Right kidney (tissue), 9 donors: ENCODE measurements at places on chromosomes 2 and 18.
A peak's percentile ranks its signal among the peaks of the same experiment; 100 is the strongest.

DNA sequence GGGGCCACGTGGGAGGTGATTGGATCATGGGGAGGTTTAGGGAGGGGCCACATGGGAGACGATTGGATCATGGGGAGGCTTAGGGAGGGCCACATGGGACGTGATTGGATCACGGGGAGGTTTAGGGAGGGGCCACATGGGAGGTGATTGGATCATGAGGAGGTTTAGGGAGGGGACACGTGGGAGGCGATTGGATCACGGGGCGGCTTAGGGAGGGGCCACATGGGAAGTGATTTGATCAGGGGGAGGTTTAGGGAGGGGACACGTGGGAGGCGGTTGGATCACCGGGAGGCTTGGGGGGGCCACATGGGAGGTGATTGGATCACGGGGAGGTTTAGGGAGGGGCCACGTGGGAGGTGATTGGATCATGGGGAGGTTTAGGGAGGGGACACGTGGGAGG is 22.5 kb upstream of the SALL3 start:
- no peak for DNase-seq

- no peak for DNase-seq
Observed at GRCh38 chr2:140621583-140622362, 1509.0 kb downstream of the LRP1B start.

DNA sequence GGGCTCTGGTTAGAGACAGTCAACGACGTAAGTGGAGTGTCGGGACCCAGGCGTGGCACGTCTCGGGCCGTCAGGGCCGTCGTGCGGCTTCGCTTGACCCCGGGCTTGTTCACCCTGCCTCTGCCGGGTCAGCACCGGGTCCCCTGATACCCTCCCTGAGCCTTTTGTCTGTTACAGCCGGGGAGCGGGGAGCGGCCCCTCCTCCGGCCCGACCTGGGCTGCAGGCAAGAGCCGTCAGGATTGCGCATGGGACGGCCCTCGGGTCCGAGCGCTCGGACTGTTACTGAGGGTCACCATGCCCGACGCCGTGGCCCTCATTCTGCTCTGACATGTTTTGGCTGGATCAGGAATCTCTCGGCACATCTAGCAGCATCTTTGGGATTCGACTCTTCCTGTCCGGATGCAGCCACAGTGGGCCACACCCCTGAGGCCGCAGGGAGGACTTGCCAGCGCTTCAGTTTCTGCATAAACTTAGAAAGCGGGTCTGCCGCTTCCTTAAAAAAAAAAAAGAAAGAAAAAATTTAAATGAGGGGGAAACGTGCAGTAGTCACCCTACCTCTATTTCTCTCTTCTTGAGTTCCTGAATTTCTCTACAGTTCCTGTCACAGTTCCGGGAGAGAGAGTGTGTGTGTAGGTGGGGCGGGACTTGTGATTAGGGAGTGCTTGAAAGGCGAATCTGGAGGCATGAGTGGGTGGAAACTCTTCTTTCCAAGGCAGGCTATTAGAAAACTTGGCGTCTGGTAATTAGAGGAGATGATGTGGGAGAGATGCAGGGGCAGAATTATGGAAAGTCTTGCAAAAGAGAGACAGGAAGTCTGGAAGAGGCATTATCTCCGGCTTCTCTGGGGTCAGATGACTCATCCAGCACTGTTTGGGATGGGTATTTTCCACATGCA is 909 bp downstream of the TMEM87B start:
- DNase-seq, result peak; percentile 78

DNA sequence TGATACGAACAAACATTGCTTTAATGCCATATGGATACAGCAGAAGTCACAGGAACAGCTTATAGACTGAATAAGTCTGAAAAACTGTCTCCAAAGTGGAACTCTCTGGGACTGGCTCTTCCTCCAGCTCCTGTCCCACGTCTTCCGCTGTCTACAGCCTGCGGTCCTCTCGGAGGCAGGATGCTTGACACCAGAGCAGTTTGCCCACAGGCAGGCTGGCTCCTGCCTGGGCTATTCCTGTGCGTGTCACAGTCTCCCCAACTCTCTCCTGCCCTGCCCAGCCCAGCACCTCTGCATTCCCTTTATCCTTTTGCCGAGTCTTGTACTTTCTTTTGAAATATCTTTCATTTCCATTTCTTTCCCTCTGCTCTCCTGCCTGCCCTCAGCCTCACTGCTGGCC is 234.1 kb downstream of the FHOD3 start:
- no peak for DNase-seq

- DNase-seq, result no peak
Observed at GRCh38 chr2:6657855-6658254, 207.9 kb downstream of the CMPK2 start.

- DNase-seq, result no peak
Observed at GRCh38 chr2:32711219-32711618, 83.4 kb downstream of the TTC27 start.

- no peak for DNase-seq
Observed at GRCh38 chr2:233460726-233461441, 105.7 kb downstream of the USP40 start.

DNA sequence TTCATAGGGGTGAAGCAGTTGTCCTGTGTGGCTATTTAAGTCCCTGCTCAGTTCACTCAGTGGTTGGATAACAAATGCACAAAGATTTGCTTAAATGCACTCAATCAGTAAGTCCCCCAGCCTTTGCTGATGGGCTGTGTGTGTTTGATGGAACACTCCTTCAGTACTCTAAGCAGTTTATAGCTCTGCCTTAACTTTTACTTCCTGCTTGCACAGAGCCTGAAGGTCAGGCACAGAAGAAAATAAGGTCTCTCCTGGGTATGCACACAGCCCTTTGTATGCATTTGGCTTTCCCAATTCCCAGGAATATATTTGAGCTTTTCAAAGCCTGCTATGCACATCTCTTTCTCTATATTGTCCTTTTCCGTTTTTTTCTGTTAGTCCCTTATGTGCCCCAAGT is 208.7 kb upstream of the STK17B start:
- no peak for DNase-seq

- no peak for DNase-seq
Observed at GRCh38 chr2:160869411-160869810, 290.8 kb upstream of the TANK start.

- DNase-seq, result no peak
Observed at GRCh38 chr2:184053326-184053725, 545.0 kb upstream of the ZNF804A start.

DNA sequence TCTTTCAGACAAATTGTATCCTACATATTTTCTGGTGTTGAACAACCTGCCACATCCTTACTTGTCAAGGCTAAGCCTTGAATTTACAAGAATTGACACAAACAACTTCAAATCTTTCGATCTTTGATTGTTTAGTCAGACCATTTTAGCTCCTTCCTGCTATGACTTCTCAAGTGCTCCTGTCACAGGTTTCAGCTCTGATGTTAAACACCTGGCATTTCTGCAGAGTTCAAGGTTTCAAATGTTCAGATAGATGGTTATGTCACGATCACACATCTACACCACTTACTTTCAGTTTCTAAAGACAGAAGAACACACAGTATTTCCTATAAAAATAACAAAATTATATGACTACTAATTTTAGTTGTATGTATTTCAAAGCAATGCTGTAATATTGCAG is 84.0 kb downstream of the RND3 start:
- no peak for DNase-seq

DNA sequence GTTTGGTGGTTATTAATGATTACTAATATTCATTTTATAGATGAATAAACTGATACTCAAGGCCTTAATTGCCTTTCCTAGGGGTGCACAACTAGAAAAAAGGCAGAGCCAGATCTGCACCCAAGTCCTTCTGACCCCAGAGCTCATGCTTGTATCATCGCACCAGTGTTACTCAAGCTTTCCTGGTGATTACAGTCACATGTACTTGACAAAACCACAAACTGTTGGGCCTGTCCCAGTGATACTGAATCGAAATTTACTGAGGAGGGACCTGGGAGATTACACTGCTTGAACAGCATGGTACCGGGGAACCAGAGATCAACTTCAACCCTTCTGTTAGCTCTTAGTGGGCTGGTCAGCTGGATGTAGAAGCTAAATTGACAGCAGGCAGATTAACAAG is 33.7 kb downstream of the FASTKD2 start:
- DNase-seq, result no peak

DNA sequence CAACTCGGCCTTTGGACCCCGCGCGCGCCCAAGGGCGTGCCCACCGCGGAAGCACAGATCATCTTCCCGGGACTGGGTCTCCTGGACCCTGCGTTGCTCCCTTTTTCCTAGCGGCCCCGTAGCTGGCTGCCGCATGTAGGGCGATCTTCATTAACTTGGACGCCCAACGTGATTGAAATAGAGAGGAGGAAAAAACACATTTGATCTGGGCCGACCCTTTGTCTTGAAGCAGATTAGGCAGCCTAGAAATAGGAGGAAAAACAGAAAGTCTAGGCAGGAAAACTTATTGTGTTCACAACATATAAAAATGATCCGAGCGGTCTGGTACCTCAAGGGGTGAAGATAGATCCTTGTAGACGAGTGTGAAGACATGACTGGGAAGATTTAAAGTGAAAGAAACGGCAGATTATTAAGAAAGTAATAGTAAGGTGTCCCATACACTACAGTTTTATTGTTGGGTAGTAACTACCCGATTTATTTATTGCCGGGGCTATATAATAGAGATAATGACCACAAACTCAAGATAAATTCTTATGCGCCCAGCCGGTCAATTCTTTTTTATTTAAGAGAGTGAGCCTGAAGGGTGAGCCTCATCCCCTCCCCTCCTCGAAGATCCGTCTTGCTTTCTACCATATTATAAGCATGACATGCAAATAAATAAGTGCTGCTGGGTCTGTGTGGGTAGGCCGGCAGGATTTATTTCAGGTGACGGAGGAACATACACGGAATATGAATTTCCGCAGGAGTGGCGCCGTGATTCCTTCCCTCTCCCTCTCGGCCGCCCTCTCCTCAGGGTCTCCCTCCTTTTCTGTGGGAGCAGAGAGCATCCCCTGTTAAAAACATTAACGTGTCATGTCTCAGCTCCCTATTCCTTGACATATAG is 147.4 kb downstream of the MEIS1 start:
- peak; percentile 85 for DNase-seq

DNA sequence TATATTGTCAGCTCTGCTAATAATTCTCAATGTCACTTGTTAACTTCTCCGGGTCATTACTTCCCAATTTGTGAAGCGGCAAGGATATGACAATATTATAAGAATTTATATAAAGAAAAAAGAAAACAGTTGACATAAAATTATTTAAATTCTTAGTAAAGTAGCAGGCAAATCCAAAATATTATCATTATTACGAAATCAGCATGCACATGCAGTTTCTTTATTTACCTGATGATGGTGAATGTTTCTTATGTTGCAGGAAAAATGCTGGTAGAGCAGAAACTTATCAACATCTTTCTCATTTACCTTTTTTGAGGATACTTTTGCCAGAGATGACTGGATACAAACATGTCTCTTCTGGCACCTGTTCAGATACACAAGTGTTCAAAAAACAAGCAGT is 38.1 kb downstream of the SRBD1 start:
- DNase-seq, result no peak

DNA sequence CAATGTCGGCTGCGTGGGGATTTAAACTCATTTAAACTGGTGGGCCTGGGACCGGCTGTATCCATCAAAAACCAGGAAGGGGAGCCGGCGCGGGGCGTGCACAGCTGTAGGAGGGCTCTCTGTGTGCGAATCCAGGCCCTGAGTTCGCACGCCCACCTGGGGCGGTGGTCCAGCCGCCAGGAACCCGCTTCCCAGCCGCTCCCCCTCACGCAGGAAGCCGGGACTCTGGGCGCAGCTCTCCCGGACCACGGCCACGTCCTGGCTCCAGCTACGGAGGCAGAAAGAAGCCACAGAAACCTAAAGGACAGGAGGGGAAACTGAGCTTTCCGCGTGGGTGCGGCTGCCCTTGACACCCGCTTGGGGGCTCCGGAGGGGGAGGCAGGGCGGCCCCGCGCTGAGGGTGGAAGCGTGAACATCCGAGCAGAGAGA is 80.6 kb downstream of the GFPT1 start:
- DNase-seq, result peak; percentile 62

DNA sequence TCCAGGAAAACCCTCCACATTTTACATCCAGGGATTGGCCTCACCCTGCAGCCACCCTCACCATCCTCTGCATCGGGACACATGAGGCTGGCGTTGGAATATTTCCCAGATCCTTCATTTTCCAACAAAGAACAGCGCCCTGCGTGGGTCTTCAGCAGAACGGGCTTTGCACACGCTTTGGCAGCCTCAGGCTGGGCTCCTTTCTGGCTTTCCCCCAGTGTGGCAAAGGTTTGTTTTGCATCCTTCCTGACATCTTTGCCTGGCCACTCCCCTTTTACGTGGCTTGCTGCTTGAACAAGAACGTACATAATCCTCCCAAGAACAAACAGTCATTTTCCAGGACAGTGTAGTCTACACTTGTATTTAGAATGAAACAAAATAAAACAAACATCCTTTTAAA is 25.6 kb upstream of the GREB1 start:
- DNase-seq, result no peak

GRCh38 chr2:19203866-19204265 is 154.6 kb downstream of the OSR1 start:
- DNase-seq, result no peak

DNA sequence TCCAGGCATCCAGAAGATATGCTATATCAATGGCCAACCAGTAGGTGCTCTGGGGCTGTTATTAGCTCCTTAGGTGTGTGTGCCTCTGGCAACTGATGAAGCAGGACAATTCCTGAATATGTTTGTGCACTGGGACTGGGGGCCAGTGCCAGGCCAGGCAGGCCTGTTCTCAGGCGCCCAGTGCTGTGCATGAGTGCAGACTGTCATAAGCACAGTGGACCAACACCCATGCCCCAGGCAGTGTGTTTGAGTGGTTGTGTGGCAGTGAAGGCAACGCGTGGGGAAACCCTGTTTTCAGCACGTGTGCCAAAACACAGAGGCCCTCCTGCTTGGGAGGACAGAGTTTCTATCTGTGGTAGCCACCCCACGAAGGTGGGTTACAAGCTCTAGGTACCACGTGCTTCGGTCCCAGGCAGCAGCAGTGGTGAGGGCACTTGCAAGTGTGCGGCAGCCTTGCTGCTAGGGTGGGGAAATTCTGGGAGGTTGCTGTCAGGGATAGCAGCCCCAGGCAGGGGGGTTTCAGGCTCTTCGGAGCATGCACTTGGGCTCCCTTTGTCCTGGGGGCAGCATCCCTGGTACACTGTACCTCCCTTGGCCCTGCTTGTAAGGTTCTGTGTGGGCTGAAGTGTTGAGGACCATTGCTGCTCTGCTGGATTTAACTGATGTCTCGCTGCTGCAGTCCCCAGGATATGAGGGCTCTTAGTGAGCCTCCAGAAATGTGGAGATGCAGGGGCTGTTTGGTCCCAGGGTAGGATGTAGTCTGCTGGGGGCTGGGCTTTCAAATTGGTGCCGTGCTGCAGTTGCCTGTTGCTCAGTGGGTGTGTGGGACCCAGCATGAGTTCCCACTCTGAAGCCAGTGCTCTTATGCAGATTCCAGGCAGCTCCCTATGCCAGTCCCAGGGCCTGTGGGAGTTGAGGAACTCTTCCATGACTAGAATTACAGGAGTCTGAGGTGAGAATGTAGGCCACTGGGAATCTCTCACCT is 280.9 kb downstream of the RPRM start:
- DNase-seq, result no peak

DNA sequence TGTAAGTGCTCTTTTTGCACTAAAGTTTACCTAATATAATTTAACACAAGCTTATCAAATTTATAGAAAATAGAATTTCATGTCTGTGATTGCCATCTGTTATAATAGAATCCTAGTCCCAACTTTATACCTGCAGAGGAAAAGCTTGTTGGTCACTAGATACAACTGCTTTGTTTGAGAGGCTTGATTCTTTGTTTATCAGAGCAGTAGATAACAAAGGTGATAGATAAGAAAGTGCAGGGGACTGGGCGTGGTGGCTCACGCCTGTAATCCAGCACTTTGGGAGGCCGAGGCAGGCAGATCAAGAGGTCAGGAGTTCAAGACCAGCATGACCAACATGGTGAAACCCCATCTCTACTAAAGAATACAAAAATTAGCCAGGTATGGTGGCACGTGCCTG is 528.0 kb downstream of the STK39 start:
- no peak for DNase-seq

- no peak for DNase-seq
Observed at GRCh38 chr2:121435790-121436189, 94.9 kb upstream of the RNU4ATAC start.
